Esophagus squamous epithelium (tissue), 5 donors: ENCODE measurements at places on chromosomes 6 and 20.

GRCh38 chr6:104884867-104885517 lies 25.3 kb upstream of the HACE1 start:
- no peak for DNase-seq

DNA sequence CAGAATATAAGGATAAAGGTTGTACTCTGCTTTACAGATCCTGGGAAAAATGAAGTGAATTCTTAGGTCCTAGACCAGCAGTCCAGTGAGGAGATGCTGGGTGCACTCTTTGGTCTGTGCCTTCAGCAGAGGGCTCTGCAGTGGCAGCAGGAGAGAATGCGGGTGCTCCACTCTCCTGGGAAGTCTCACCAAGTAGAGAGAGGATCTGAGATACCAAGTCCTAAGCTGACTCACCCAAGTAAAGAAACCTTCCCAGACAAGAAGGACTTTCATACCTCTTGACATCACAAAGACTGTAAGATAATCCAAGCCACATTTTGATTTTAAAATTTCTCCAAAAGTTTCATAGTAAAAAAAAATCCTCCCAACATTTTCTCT lies 116.9 kb upstream of the EMILIN3 start:
- no peak for DNase-seq

- no peak for DNase-seq
Observed at GRCh38 chr20:55095745-55096400, 620.5 kb downstream of the DOK5 start.

GRCh38 chr6:131281471-131282270 lies 146.4 kb downstream of the AKAP7 start:
- no peak for DNase-seq

- DNase-seq, result no peak
Observed at GRCh38 chr6:36301085-36301658, 31.3 kb downstream of the PNPLA1 start.

GRCh38 chr6:5566718-5567117 lies 305.4 kb downstream of the FARS2 start:
- no peak for DNase-seq

GRCh38 chr6:69026243-69026642 lies 391.2 kb downstream of the ADGRB3 start:
- no peak for DNase-seq

DNA sequence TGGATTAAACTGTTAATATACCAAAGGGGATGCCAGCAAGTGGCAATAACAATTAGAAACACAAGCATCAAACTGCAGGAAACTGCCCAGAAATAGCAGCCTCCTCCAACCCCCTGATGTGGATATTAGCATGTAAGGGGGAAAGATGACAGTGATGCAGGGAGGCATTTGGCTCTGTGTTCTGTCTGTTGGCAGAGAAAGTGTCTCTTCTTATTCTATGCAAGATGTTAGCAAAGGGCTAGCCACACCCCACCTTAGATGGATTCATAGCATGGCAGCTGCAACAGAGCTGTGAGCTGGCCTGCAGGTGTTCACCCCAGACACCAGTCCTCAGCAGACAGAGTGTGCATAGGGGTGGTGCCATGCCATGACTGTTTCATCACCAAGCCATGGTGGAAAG lies 38.0 kb downstream of the SCP2D1 start:
- no peak for DNase-seq

DNA sequence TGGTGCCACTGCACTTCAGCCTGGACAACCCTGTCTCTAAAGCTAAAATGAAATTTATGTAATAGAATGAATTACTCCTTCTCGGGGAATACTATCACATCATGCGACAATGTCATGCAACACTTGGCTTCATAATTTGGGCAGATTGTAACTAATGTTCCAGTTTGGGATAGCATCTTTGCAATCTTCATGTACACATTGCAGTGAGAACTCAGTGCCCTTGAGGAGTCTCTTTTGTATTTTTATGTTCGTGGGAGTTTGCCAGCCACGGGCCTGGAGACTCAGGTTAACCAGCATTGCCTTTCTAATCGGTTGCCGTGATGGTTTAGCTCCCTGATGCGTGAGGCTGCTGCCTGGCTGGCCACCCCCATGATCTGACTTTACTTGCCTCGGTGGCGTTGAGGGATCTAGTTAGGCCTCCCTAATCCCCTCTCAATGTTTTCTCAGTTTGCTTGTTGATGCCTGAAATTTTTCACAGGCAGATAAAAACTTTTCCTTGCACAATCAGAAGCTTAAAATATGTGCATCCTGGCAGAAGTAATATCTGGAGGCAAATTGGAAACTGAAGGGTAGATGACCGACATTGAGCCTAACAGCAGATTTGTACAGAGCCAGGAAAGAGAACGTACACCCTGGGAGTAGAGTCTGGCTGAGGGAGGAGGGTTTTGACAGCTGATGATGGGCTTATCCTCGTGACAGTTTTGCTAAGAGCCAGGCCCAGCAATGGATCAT lies 2.4 kb downstream of the GMPR start:
- no peak for DNase-seq

DNA sequence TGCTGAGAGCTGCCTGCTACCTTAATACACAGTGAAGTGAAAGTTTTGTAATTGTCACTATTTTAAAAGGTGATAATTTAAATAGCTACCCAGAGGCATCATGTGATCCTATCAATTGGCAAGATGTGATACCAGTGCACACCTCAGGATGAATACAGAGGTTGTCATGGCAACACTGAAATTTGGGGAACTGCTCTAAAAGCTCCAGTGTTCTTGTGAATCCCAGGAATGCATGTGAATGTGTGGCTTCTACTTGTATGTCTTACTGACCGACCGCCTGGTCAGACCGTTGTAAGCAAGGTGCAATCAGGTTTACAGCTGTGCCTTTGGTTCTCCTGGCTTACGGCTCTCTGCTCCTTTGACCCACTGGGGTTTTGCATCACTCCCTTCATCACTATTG lies 146.3 kb upstream of the GJE1 start:
- DNase-seq, result no peak

DNA sequence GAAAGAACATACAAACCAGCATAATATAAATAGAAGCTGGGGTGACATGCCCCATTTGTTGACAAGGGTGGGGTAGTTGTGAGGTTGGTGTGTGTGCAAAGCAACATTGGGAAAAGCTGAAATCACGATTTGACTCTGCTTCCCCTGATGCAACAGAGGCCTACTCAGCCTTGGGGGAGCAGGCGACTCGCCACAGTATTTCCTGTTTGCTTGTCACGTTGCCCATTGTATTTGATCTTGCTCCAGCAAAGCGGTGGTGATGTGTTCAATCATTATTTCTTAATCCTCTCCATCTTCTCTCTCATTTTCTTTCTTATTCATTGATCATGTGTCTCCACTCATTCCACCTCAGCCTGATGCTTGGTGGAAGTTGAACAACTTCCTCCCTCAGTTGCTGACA lies 165.8 kb upstream of the CITED2 start:
- DNase-seq, result no peak

- DNase-seq, result no peak
Observed at GRCh38 chr6:51241376-51241775, 422.7 kb downstream of the TFAP2B start.

DNA sequence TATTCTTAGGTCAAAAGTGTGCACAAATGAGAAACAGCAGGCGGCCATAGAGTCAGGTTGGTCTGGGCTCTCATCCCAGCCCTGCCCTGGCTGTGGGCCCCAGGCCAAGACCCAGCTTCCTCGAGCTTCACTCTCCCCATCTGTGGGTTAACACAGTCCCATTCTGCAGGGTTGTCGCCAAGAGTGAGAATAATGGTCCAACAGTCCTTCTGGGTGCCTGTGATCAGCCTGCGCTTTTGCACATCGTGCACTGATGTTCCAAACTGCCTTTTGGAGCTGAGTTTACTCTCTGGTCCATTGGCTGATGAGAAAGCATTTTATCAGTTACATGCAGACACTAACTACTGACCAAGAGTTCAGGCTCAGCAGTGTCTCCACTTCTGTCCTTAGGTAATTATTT lies 82.6 kb downstream of the INSM1 start:
- no peak for DNase-seq

GRCh38 chr20:61728786-61729770 lies 336.6 kb downstream of the TAF4 start:
- no peak for DNase-seq

DNA sequence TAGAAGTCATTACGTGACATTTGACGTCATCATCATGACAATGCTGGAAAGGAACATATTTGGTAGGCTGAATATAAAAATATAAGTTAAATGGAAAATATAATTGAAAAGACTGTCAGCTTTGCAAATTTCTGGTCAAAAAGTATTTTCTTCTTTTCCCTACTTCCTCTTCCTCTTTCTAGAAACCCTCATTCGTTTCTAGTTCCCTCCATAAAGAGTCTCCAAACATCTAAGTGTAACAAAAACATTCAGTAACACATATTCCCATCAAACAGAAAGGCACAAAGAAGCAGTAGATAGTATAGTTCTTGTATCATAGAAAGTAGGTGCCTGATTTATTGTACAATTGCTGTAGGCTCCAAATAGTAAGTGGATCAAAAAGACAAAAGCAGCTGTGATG lies 150.8 kb upstream of the FAM83B start:
- no peak for DNase-seq

GRCh38 chr20:32847964-32848363 lies 10.8 kb upstream of the EFCAB8 start:
- no peak for DNase-seq

GRCh38 chr20:51082988-51083387 lies 60.1 kb upstream of the KCNG1 start:
- no peak for DNase-seq

- no peak for DNase-seq
Observed at GRCh38 chr6:31639449-31639861, 13.0 kb downstream of the BAG6 start.

DNA sequence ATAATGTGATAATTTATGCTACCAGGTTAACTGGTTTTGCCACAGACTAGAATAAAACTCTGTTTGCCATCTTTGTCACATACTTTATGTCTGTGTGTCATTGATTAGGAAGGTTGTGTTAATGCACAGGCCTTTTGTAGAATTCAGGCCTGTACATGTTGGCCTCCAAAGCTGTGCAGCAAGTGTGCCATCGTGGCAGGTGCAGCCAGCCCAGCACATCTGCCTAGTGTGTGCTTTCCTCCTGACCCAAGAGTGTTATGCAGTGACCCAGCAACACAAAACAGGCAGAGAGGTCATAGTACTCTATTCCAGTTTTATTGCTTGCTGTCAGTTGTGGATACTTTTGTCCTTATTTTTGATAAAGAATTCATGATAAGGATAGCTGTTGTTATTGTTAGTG lies 3.7 kb downstream of the MAP3K4 start:
- DNase-seq, result no peak

DNA sequence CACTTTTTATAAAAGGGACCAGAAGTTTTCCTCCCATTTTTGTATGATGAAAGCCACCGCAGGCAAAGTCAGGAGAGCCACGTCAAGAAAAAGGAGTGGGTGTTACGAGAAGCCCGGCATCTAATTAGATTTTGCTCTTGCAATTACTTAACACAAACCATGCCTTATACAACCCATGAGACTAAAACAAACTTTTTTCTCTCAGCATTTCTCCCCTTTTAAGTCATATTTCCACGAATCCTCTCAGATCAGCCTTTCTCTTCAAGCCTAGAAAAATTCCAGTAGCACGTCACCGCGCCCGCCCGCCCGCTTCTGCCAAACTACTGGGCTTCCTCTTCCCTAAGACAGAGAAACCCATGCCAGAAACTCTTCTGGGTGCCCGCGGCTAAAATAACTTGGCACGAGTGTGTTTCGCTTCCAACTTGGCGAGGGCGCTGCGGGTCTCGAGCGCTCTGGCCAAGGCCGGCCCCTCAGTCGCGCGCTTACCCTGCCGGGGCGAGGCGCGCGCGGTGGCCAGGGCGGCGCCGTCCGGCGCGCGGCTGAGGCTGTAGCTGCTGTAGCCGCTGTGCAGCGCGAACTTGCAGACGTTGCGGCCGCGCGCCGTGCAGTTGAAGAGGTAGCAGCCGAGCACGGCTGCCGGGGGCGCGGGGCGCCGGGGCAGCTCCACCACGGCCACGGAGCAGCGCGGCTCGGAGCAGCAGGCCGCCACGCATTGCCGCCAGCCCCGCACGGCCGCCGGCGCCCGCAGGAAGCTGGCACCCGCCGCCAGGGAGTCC lies 1.0 kb downstream of the LRP11 start:
- no peak for DNase-seq

- DNase-seq, result no peak
Observed at GRCh38 chr6:72798196-72798595, 176.3 kb downstream of the KCNQ5 start.

GRCh38 chr6:127554435-127555006 lies 22.5 kb upstream of the C6orf58 start:
- no peak for DNase-seq

DNA sequence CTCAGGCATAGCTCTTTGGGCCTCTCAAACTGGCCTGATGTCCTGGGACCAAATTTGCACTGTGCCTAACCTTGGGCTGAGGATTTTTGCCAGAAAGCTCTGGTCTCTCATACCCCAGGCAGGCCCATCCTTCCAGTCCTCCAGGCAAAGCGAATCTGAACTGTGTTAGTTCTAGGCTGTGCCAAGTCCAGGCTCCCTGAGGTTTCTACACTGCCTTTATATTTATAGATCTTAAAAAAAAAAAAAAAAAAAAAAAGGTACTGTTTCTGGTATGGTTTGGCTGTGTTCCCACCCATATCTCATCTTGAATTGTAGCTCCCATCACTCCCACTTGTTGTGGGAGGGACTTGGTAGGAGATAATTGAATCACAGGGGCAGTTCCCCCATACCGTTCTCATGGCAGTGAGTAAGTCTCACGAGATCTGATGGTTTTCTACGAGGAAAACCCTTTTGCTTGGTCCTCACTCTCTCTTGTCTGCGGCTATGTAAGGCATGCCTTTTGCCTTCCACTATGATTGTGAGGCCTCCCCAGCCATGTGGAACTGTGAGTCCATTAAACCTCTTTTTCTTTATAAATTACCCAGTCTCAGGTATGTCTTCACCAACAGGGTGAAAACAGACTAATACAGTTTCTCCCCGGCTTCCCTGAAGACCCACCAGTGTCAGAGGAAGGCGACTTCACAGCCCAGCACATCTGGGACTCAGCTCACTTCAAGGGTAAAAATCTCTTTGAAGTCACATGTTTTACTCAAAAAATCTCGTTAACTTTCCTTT lies 39.0 kb upstream of the TBXT start:
- DNase-seq, result no peak

- no peak for DNase-seq
Observed at GRCh38 chr6:144413418-144413817, 128.3 kb downstream of the UTRN start.

GRCh38 chr6:79627422-79627821 lies 3.7 kb upstream of the SH3BGRL2 start:
- no peak for DNase-seq

DNA sequence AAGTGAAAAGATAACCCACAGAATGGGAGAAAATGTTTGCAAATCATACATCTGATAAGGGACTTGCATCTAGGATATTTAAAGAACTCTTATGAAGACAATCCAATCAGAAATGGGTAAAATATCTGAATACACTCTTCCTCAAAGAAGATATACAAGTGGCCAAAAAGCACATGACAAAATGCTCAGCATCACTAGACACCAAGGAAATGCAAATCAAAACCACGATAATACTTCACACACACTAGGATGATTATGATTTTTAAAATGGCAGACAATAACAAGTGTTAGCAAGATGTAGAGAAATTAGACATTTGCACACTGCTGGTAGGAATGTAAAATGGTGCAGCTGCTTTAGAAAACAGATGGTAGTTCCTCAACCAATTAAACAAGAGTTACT lies 34.8 kb upstream of the SIRT5 start:
- no peak for DNase-seq
